ENCODE measurements at places on chromosomes 12 and 14.

DNA sequence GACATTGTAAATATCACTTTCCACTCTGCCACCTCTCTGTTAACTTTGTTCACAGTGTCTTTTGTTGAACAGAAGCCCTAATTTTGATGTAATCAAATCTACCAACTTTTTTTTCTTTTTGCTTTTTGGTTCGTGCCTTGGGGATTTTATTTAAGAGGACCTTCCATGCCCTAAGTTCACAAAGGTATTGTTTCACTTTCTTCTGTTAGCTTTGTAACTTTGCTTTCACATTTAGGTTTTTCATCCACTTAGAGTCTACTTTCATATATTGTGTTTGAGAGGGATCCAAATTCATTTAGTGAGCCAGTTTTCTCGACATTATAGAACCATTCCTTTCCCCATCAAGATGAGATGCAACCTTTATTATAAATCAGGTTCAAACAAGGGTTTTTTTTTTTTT lies 275.7 kb upstream of the CRY1 start:
- DNase-seq: no peak

- DNase-seq: no peak
These were observed 2.4 kb downstream of the CCDC177 start for GRCh38 chr14:69572030-69572840.

DNA sequence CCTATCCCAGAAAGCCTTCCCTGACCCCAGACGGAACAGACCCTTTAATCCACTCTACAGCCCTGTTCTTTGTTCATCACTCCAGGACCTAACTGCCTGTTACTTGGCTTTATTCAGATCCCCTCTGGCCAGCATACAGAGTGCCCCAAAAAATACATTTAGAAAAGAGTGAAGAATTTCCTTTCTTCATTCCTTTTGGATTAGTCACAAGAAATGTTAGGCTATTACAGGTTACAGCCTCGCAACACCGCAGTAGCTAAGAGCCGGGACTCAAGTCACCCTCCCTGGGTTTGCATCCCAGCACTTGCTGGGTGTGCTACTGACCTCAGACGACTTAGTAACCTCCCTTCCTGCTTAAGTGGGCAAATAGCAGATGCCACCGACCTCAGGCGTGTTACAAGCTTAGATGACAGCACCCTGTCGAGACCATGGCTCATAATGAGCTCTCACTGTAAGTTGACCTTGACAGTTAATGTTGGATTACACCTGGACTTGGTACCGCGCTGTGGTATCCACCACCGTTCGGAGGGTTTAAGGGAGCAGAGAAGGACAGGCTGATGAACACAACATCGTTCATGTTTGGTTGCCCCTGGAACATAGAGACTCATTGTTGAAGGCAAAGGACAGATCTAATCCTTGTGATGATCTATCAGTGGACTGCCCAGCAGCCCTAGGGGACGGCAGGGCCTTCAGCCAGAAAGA lies 12.9 kb downstream of the GLRX5 start:
- peak; percentile 87 for DNase-seq

GRCh38 chr14:75279153-75279762 lies 630 bp downstream of the FOS start:
- DNase-seq: peak; percentile 69

GRCh38 chr14:24411443-24412389 lies 12.9 kb downstream of the NYNRIN start:
- DNase-seq: peak; percentile 66

GRCh38 chr14:22304326-22304725 lies 284.7 kb downstream of the DAD1 start:
- DNase-seq: no peak

GRCh38 chr14:64625386-64626232 lies 75.8 kb downstream of the PPP1R36 start:
- no peak for DNase-seq

DNA sequence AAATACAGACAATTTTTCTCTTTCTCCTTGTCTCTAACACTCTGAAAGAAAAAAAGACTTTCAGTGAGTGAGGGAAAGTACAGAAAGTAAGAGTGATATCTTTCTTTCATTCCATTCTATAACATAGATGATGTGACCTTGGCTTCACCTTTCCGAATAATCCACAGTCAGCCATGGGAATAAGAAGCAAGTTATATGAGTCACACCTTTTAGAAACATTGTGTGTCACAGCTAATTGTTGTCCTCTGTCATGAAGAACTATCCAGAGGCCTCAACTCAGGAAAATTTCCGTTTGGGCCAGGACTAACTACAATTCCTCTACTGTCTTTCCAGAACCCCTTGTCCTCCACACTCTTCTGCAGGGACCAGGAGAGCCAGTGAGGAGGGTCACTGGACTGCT lies 209.7 kb upstream of the FAR2 start:
- no peak for DNase-seq

DNA sequence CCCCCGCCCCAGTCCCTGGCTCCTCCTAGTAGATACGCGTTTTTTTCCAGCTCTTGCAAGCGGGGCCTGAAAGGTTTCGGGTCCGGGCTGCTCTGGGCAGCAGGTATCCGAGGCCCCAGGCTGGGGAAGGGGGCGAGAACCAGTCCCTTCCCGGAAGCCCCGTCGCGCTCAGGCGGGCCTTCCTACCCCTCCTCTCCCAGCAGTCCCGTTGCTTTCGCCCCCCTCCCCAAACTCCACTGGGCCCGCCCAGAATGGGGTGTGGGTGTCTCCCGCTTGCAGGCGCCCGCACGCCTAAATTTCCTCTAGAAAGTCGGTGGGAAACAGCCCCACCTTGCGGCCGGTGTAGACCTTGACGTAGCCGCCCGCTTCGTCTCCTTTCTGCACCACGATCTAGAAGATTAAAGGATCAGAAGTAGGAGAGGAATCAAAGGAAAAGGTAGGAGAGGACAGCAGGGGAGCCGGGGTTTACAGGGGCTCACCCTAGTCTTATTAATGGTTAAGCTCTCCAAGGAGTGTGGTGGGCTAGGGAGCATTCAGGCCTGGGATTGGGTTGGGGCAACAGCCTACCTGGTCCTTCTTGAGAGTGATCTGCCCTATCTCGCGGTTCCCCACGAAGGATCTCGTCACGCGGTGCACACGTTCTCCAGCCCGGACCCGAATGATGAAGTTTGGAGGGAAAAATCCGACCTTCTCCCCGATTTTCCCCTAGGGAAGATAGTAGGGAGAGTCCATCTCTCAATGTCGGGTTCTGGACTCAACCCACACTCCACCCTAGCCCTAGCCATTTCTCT lies 7.3 kb downstream of the STAC3 start:
- DNase-seq: peak; percentile 77

DNA sequence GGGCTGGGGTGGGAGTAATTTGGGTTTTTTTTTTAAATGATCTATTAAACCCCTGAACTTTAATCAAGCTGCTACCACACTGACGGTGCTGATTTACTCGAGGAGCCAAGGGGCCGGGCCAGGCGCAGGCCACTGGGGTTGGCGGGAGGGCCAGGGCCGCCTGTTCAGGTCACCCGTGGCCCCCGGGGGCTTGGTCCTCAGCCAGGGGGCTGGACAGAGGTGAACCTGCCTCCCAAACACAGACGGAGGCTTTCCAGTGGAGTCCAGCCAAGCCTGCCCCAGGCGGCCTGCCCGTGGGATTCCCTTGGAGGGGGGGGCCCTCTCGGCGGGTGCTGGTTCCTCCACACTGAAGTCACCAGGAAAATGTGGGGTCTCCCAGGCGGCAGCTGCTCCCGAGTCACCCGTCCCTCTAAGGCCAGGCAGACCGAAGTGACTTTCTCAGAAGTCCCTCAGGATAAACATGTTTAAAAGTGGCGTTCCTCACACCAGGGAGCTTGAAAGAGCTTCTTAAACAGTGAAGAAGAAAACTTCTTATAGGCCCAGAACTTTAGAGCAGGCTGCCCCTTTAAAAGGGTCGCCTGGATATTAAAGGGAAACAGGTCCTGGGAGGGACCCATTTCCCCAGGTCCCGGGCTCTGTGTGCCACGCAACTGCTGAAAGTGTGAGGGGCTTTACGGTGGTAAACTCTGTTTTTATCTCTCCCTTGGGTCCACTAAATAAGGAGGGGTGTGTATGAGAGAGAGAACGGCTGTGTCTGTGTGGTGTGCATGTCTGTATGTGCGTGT lies 167.2 kb upstream of the GSC start:
- no peak for DNase-seq

DNA sequence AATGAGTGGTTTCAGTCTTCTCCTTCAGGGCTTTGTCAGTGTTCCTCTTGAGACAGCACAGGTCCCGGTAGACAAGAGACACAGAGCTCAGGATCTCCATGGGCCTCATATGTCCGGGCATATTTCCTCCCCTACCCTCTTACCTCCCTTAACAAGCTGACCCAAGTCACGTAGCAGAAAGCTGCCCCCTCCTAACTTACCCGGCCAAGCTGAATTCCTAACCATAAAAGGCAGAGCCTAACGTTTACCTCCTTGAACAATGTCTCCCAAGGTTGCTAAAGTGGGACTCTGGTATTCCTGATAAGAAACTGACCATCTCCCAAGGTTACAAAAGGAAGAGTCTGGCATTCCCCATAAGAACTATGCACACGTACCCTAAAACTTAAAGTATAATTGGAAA lies 182.2 kb upstream of the USP15 start:
- no peak for DNase-seq

DNA sequence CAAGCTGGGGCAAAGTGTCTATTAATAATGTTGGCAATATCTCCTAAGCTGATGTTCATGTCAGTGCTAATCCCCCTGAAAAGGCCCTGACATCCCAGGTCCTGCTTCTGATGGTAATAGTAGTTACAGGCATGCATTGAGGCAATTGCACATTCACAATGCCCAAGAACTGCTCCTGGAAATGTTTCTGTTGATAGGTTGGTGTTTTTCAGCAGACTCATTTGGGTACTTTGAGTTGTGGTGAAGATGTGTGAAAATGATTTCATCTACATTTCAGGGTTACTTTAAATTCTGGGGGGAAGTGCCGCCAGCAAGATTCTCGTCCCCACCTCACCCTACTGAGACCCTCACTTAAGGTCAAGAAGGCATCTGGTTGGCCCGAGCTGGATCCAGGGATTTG lies 92.9 kb downstream of the BBS10 start:
- DNase-seq: no peak

DNA sequence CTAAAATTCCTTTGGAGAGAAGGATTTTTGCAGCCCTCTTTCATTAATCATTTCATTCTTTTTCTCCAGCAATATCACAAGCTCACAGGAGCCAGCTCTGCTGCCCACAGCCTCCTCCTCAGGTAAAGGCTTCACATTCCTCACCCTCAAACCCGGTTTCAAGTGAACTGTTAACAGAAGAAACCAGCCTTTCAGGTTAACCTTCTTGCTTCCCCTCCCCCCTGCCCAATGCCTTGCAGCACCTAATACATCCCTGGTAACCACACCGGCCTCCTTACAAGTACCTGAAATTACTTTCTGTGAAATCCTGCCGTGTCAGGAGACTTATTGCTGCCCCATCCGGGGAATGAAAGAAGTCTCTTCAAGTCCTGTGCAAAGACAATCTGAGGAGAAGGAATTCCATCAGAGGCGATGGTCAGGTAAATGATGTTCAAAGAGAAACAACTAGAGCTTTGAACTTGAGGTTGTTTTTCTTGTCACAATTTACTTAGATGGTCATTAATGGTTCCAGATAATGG lies 111.2 kb downstream of the MYRFL start:
- no peak for DNase-seq

- DNase-seq: peak; percentile 25
These were observed 69.1 kb downstream of the ASCL4 start for GRCh38 chr12:107843351-107844311.

GRCh38 chr12:112833267-112833666 lies 41.7 kb downstream of the RPH3A start:
- DNase-seq: no peak

- DNase-seq: no peak
These were observed 131.9 kb downstream of the EXOC5 start for GRCh38 chr14:57136669-57137328.

- DNase-seq: no peak
These were observed 47.9 kb downstream of the ASCL4 start for GRCh38 chr12:107822356-107822755.

- no peak for DNase-seq
These were observed 12.4 kb downstream of the FBRSL1 start for GRCh38 chr12:132502149-132502881.

- DNase-seq: peak; percentile 52
These were observed 500 bp downstream of the GPR137C start for GRCh38 chr14:52553002-52553670.

- no peak for DNase-seq
These were observed 67.6 kb downstream of the ARF6 start for GRCh38 chr14:49960453-49960852.
